ENCODE measurements at places on chromosomes 12 and 14. TPM values are rescaled to one million over a fixed set of nuclear protein-coding genes. Genes with fewer than 3 reads are reported as not detected.

Gene CPNE6
- not detected for total RNA-seq

Gene C14orf180
- total RNA-seq, result not detected

Gene COL2A1
- not detected for total RNA-seq

Gene REP15
- 2.4 TPM for total RNA-seq

Gene GXYLT1
- total RNA-seq, result 15.0 TPM

Gene C12orf76
- 25.1 TPM for total RNA-seq

Gene FSCB
- total RNA-seq, result not detected

Gene SLCO1B1
- not detected for total RNA-seq

Gene EEA1
- 34.6 TPM for total RNA-seq

Gene AVPR1A
- 1.1 TPM for total RNA-seq

Gene DHRS4L2
- 13.8 TPM for total RNA-seq
